MCF 10A (cell line): ENCODE measurements at places on chromosomes 6 and 20.

DNA sequence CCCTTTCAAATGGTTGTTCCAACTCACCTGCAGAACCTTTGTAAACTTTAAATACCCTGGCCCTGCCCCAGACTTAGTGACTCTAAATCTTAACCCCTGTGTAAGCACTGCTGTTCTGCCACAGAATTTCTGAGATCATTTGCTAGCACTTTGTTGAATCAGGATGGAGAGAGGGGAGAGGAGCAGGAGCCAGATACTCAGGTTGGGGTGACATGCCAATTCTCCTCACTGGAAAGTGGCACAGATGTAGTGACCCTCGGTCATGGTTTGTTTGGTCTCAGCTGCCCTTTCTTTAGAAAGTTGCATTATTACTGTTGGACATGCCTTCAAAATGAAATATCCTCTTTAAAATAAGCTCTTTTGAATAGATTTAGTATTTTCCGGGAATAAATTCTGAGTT lies 168.0 kb downstream of the ZFAND3 start:
- DNase-seq, result no peak

GRCh38 chr6:144931172-144932035 lies 646.3 kb downstream of the UTRN start:
- peak; percentile 59 for DNase-seq

DNA sequence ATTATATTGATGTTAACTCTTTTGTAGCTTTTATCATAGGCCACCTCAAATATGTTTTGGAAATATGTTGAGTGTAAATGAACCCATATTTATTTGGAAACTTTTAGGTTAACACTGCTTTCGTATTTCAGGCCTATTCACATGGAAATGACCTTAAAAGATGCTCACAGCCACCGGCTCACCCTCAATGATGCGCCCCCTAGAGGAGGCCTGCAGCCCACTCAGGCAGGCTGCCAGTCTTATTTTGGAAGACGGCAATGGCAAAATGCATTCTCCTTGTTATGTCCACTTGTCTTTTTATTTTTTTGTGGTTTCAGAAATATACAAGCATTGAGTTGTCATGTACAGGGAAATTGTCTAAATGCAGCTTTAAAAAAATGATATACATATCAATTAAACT lies 869.7 kb downstream of the PHF3 start:
- DNase-seq, result peak; percentile 13

GRCh38 chr6:92354270-92354829 lies 1065.0 kb downstream of the EPHA7 start:
- DNase-seq, result no peak

DNA sequence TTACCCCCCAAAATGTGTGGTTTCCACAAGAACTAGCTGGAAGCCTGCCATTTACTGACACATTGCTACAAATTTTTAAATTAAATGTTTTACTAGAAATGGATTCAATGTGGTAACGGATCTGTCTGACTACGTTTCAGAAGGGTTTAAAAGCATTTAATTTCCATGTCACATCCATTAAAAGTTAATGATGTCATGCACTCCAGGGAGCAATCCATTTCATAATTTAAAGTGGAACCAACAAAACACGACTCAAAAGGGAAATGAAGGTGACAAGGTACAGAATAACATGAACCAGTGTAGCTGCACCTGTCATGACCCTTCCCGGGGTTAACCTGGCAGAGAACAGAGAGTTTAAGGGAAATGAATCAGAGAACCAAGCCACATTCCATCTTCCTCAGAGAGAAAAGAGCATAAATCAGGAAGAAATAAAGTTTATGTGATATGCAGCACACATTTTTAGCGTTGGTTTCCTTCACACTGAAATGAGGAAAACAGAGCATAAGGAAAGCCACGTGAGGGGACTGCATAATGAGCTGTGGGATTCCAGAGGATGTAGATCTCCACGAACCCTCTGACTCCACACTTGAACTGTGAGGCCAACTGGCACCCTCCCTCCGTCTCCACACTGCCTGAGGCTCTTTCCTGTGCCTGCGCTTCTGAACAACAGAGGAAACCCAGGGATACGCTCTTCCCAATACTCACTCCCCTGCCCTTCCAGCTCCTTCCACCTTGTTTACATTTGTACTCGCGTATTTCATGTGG lies 170.3 kb upstream of the AHI1 start:
- peak; percentile 66 for DNase-seq

DNA sequence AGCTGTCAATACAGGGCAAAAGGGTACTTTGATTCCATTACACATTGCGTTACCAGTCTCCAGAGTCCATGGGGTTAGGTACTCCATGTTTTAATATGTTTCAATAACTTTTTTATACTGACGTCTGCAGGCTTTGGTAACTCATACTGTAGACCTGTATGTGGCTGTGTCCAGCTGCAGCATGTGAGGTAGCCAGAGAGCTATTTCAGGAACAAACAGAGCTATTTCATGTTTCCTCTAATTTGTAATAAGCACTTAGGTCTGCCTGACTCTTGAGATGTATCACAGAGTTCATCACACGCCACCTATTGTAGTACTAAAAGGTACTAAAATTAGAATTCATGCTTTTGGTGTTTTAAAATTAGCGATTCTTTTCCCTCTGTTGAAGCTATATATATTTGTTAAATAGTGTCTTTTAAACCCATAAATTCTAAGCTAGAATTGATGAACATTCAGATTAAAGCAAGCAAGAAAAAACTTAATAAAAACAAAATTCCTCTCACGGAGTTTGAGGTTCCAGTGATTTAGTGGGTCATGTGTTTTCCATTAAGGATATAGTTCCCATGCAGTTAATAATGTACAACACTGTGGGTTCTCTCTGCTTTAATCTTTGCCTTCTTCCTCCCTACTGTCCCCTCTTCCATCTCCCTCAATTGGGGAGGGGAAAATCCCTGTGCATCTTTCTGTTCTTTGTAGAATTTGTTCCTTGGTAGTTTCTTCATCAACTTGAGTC lies 37.0 kb downstream of the FOXO3 start:
- no peak for DNase-seq

- no peak for DNase-seq
Observed at GRCh38 chr6:20633566-20634340, 99.5 kb downstream of the CDKAL1 start.
